ENCODE measurements at places on chromosomes 16 and 17. TPM values are rescaled to one million over a fixed set of nuclear protein-coding genes. Genes with fewer than 3 reads are reported as not detected.

The CDH1 gene
- total RNA-seq: 0.24 TPM

The SMPD3 gene
- 0.21 TPM for total RNA-seq

The CEP112 gene
- 9.7 TPM for total RNA-seq

The CHST4 gene
- not detected for total RNA-seq

The ANKRD40 gene
- total RNA-seq: 105 TPM

The CCDC57 gene
- total RNA-seq: 11.5 TPM

The VPS35L gene
- 33.4 TPM for total RNA-seq

The KRT31 gene
- total RNA-seq: 4.5 TPM

The LDHD gene
- 26.2 TPM for total RNA-seq

The EFNB3 gene
- not detected for total RNA-seq

The CACNG5 gene
- not detected for total RNA-seq

The OTOA gene
- 0.21 TPM for total RNA-seq

The PERCC1 gene
- not detected for total RNA-seq

The TEX2 gene
- total RNA-seq: 45.7 TPM

The DPEP1 gene
- not detected for total RNA-seq

The TBC1D28 gene
- total RNA-seq: not detected

The CENPV gene
- total RNA-seq: 29.6 TPM

The NAGS gene
- total RNA-seq: not detected

DNA sequence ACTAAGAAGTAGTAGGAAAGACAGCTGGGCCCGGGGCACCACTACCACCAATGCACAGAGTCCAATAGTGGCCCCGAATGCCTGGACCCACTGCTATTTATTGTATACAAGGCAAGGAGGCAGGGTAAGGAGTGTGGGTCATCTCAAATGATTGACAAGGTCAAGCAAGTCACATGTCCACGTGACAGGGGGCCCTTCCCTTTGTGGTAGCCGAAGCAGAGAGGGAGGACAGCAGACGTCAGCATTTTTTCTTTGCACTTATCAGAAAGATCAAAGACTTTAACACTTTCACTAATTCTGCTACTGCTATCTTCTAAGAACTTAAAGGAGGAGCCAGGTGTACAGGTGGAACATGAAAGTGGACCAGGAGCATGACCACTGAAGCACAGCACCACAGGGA, 6.5 kb downstream of the VPS53 start:
- H3K4me1 ChIP-seq: peaks cover 16% of the 10 kb centered on the region
- H3K27me3 ChIP-seq: no peaks in the 10 kb centered on the region
- no peak for DNase-seq
- no peak overlapping the region for H3K27ac ChIP-seq
- no peak overlapping the region for H3K4me3 ChIP-seq

DNA sequence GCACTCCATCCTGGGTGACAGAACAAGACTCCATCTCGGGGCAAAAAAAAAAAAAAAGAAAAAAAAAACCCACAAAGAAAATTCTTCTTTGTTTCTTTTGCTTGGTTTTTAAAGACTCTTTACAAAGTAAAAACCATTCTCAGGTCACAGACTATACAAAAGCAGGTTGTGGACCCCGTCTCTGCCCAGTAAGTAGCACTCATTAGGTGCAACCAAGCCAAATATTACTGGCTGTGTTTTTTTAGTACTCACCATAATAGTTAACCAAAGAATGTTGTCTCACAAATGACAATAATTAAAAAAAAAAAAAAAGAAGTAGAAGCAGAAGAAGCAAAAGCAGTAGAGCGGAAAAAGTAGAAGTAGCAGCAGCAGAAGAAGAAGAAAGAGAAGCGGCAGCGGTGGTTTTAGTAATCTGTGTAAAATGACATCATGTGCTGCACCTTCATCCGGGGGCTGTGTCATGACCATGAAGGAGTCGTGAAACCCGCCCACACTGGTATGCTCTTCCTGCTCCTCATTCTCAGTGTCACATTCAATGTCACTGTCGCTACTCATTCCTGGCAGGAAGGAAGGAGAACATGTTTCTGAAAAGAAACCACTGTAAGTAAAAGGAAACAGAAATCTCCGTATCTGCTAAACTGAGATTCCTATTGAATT, 105.4 kb downstream of the TRIM37 start:
- H3K4me3 ChIP-seq: no peak overlapping the region
- H3K27me3 ChIP-seq: no peaks in the 10 kb centered on the region
- DNase-seq: no peak
- H3K4me1 ChIP-seq: no peaks in the 10 kb centered on the region
- H3K27ac ChIP-seq: peak overlapping the region; percentile 3

GRCh38 chr17:80765241-80765961, 220.8 kb downstream of the RPTOR start:
- no peaks in the 10 kb centered on the region for H3K36me3 ChIP-seq
- no peak for DNase-seq
- H3K27me3 ChIP-seq: no peaks in the 10 kb centered on the region
- no peak overlapping the region for H3K27ac ChIP-seq

GRCh38 chr16:86007524-86007923, 108.6 kb downstream of the IRF8 start:
- H3K4me3 ChIP-seq: no peak overlapping the region
- DNase-seq: no peak
- H3K36me3 ChIP-seq: no peaks in the 10 kb centered on the region

DNA sequence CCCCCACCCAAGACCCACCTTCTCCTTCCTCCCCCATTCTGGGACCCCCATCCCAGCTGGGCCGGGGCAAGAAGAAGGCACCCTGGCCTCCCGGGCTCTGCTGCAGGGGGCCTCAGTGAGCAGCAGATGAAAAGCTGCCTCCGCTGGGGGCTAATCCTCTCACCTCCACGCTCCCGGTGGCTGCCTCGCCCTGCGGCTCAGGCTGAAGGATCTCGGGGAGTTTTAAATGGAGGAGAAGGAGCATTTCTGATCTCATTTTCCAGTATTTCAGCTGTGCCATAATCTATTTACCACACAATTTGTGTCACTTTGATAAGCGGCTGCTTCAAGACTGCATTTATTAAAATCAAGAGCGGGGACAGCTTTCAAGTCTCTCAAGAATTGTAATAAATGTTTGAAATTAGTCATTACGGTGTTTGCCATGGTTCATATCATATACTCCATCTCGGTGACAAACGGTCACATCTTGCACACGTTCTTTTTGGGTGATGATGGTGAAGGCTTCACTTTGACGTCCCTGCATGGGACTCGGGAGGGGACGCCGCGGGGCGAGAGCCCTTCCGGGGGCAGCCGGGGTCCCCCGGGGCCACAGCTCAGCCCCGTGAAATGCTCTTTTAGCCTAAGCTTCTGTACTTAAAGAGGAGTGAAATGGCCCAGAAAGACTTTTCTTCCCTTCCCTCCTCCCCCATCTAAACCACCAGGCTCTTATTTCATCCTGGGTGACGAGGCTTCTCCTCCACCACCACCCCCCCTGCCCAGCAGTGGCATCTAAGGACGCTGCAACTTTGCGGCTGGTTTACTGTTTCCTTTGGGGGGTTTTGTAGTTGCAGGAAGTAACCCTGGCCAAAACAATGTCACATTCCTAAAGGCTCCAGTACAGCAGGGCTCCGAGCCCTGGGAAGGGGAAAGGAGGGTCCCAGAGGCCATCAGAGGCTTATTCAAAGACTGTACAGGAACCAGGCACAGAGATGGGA, 313.1 kb upstream of the TNRC6C start:
- no peaks in the 10 kb centered on the region for H3K27me3 ChIP-seq
- H3K4me3 ChIP-seq: peak overlapping the region; percentile 4
- no peak overlapping the region for H3K27ac ChIP-seq
- peak; percentile 58 for DNase-seq

- H3K27me3 ChIP-seq: no peaks in the 10 kb centered on the region
- H3K27ac ChIP-seq: peak overlapping the region; percentile 83
- H3K4me1 ChIP-seq: peaks cover 21% of the 10 kb centered on the region
- no peak for DNase-seq
- peak overlapping the region; percentile 69 for H3K4me3 ChIP-seq
Measured at GRCh38 chr16:30407804-30408534, 563 bp downstream of the ZNF771 start.

GRCh38 chr16:50102051-50102746, 36.4 kb downstream of the HEATR3 start:
- no peak overlapping the region for H3K27ac ChIP-seq
- H3K36me3 ChIP-seq: peaks cover 99% of the 10 kb centered on the region
- H3K4me1 ChIP-seq: no peaks in the 10 kb centered on the region
- no peak for DNase-seq
- no peak overlapping the region for H3K4me3 ChIP-seq

- H3K4me3 ChIP-seq: no peak overlapping the region
- no peaks in the 10 kb centered on the region for H3K27me3 ChIP-seq
- no peaks in the 10 kb centered on the region for H3K36me3 ChIP-seq
- no peak overlapping the region for H3K27ac ChIP-seq
Measured at GRCh38 chr16:5977329-5977728, 879.7 kb upstream of the EEF2KMT start.

DNA sequence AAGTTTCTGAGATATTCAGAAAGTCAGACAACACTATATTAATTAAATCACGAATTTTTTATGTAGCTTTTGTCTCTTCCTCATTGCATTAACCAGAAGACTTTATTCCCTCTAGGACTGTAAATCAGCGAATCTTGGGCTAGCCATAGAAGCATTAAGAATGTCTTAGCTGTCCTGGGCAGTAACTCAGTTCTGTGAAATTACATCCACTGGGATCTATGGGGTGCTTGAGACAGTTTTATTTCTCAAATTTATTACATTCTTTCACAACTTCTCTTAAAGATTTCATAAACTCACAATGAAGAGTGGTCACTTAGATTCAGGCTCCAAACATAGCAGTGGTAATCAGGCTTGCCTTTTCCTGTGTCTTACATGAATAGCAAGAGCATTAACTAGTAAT, 1153.4 kb downstream of the CDH8 start:
- no peak overlapping the region for H3K27ac ChIP-seq
- no peaks in the 10 kb centered on the region for H3K36me3 ChIP-seq
- H3K27me3 ChIP-seq: no peaks in the 10 kb centered on the region
- DNase-seq: no peak
- no peaks in the 10 kb centered on the region for H3K4me1 ChIP-seq

DNA sequence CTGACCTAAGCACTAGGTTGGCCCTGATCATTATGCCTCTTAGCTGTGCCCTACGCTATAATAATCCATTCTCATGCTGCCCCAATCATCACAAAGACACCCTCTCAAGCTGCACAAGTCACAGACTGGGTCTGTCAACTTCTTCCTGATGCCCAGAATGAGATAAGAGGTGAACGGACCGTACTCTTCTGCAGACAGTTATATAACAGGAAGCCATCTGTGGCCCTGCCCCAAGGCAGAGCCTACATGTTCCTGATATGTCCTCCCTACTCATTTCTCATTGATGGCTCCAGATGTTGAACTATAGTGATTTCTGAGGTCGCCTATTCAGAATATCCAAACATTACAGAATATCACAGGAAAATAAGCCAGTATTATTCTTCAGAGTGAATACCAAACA, 471.6 kb upstream of the ERCC4 start:
- H3K4me1 ChIP-seq: no peaks in the 10 kb centered on the region
- no peaks in the 10 kb centered on the region for H3K27me3 ChIP-seq
- H3K36me3 ChIP-seq: no peaks in the 10 kb centered on the region
- no peak overlapping the region for H3K27ac ChIP-seq
- DNase-seq: no peak
- H3K4me3 ChIP-seq: no peak overlapping the region

- no peaks in the 10 kb centered on the region for H3K36me3 ChIP-seq
- H3K27me3 ChIP-seq: no peaks in the 10 kb centered on the region
- DNase-seq: no peak
- H3K4me1 ChIP-seq: no peaks in the 10 kb centered on the region
- no peak overlapping the region for H3K27ac ChIP-seq
Measured at GRCh38 chr17:82120148-82120547, 22.1 kb upstream of the FASN start.

DNA sequence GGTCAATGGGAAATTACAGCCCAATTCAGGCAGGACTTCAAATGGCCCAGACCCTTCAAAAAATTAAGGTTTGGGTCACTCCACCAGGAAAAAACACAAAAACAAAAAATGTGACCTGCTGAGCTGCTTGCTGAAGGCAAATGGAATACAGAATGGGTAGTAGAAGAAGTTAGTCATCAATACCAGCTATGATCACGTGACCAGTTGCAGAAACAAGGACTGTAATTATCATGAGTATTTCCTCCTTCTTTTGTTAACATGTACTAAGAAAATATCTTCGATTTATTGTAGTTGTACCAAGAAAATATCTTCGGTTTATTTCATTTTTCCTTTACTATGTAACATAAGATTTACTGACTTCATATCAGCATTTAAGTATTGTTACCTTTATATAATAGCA, 1183.6 kb downstream of the CDH8 start:
- no peak for DNase-seq
- H3K27me3 ChIP-seq: no peaks in the 10 kb centered on the region
- H3K4me1 ChIP-seq: no peaks in the 10 kb centered on the region
- H3K4me3 ChIP-seq: no peak overlapping the region
- H3K27ac ChIP-seq: no peak overlapping the region

DNA sequence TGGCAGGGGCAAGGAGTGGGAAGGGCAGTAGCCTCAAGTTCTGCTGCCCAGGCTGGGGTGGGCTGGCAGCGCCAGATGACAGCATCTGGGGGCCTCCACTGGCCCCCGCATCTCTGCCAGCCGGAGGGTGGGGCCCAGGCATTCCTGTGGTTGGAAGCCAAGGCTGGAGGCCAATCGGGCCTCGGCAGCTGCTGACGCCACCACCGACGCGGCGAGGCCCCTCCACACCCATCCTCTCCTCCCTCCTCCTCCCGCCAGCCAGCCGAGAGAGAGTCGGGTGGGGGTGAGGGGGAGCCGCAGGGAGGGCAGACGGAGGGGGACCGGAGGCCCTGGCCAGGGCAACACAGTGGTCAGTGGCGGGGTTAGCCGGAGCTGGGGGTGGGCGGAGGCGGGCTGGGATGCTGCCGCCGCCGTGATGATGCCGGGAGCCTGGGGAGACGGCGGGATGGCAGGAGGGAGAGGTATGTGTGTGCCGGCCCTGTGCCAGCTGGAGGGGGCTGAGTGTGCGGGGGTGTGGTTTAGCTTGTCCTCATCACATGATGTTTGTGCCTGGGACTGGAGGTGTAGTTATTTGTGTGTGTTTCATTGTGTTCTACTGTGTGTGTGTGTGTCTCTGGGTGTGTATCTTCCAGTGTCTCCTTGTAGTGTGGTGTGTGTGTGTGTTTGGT, 36.6 kb downstream of the ARHGAP23 start:
- no peaks in the 10 kb centered on the region for H3K27me3 ChIP-seq
- peaks cover 45% of the 10 kb centered on the region for H3K4me1 ChIP-seq
- peaks cover 65% of the 10 kb centered on the region for H3K36me3 ChIP-seq
- peak overlapping the region; percentile 91 for H3K27ac ChIP-seq
- H3K4me3 ChIP-seq: peak overlapping the region; percentile 60

- H3K27ac ChIP-seq: peak overlapping the region; percentile 94
- peak overlapping the region; percentile 91 for H3K4me3 ChIP-seq
- DNase-seq: peak; percentile 92
- H3K36me3 ChIP-seq: peaks cover 15% of the 10 kb centered on the region
- H3K4me1 ChIP-seq: peaks cover 46% of the 10 kb centered on the region
Measured at GRCh38 chr16:75580-76501, 2.2 kb upstream of the MPG start.

DNA sequence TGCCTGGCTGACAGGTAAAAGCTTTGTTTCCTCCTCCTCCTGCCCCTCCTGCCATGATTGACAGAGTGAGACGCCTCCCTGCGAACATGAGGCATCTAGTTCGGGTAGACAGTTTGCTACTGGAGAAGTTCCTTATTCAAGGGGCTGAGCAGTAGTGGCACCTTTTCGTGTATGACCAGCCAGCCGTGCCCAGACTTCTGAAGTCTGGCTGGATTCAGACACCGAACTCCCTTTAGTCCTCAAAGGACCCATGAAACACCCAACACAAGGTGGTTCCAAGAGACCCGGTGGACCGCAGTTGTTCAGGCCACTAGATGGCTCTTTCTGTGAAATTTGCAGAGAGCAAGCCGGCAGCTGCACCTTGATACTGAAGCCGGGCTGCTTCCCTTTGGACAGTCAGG, 192.8 kb downstream of the XYLT1 start:
- no peak overlapping the region for H3K27ac ChIP-seq
- peak; percentile 58 for DNase-seq

Data from psoas muscle (tissue), 8 donors.